ENCODE measurements at places on chromosomes 13 and 19.

DNA sequence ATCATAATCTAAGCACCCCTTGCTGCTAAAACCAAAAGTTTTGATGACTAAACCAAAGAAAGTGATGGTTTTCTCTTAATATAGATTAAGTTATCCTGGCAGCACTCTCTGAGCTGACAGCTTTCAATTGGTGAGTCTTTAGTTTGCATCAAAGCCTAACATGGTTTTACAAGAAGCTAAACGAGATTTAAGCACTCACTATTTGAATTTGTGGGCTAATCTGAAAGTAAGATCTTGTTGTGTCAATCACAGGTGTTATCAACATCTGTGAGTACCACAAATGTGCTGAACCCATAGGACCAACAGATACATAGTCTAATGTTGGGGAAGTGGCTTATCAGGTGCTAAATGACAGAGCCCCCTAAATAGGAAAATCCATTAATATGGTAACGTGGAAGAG lies 223.9 kb downstream of the LHFPL6 start:
- no peak for DNase-seq

DNA sequence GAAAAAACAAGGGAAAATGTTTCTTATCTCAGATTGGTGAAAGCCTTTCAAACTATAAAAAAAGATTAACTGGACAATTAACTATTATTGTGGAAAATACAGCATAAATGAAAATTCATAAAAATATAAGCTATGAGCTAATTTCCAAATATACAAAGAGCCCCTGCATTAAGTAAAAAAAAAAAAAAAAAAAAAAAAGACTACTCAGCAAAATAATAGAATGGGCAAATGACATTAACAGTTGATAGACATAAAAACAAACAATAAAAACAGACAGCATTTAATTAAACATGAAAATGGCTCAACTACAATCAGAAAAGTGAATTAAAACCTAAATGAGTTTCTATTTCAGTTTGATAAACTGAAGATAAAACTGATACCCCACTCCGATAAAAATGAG lies 77.5 kb downstream of the RBM26 start:
- no peak for DNase-seq

DNA sequence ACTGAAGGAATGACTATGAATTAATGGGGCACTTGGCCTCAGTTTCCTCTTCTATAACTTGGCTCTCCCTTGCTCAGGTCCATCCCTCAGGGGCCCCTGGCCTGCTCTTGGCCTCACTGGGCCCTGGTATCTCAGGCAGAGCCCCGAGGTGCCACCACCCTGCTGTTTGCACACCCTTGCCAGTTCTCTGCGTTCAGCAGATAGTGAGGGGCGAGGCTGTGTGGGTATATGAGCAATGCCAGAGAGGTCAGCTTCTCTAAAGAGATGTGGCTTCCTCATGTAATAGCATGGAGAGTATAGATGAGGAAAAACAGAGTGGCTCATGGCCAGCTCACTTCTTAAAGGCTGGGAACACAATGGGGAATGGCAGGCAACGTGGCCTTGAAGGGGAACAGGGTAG lies 76.1 kb downstream of the CYSLTR2 start:
- no peak for DNase-seq

DNA sequence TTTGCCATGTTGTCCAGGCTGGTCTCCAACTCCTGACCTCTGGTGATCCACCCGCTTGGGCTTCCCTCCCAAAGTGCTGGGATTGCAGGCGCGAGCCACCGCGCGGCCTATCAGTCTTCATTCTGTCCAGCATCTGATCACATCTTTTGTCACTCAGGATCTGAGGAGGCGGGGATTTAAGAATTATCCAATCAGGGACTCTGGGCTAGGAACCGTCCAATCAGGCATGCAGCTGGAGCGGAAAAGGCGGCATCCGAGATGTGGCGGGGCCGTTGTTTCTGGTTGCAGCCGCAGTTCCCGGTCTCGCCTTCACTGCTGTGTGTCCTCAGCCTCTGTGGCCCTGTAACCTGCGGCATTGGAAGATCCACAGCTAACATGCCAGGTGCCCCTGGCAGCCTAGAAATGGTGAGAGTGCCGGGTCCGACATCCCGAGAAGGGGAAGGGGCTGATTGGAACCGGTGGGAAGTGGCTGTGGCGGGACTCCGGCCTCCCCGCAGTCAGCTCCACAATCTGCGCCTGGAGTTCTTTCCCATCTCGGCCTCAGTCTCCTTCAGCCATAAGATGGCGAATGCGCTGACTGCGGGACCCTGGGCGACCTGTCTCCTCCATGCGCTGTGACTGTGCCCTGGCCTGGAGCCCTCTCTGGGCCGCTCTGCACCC lies at the start of gene ZNF729:
ZNF729 (plus strand) TSS at position 291 of the 660 bp plus-strand sequence; CDS start at position 376, 85 bp downstream.
- DNase-seq = no peak

GRCh38 chr13:81987677-81988357 lies 1646.9 kb upstream of the SPRY2 start:
- DNase-seq = no peak

Data from left forelimb (tissue), 1 donor.